ENCODE measurements at places on chromosomes 5 and 9.

- no peak for DNase-seq
These were observed 80.6 kb upstream of the POU5F2 start for GRCh38 chr5:93821891-93822415.

- no peak for DNase-seq
These were observed 385.2 kb upstream of the KLF4 start for GRCh38 chr9:107874591-107875369.

- DNase-seq: no peak
These were observed 1.7 kb upstream of the GBGT1 start for GRCh38 chr9:133165452-133165730.

DNA sequence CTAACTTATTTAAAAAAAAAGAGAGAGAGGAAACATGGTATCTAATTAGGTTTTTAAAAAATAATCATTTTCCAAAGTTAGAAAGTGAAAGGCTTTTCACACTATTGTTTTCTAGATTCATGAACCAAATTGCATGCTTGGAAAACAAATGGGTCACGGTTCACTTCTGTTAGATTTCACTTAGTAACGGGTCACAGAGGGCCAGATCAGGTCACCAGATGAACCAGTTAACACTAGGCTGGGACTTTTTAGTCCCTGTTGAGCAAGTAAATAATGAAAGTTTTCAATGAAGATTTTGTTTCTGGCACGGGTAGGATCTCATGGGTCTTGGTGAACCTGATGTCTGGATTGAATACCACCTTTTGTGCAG, 207.2 kb upstream of the RFX3 start:
- no peak for DNase-seq

DNA sequence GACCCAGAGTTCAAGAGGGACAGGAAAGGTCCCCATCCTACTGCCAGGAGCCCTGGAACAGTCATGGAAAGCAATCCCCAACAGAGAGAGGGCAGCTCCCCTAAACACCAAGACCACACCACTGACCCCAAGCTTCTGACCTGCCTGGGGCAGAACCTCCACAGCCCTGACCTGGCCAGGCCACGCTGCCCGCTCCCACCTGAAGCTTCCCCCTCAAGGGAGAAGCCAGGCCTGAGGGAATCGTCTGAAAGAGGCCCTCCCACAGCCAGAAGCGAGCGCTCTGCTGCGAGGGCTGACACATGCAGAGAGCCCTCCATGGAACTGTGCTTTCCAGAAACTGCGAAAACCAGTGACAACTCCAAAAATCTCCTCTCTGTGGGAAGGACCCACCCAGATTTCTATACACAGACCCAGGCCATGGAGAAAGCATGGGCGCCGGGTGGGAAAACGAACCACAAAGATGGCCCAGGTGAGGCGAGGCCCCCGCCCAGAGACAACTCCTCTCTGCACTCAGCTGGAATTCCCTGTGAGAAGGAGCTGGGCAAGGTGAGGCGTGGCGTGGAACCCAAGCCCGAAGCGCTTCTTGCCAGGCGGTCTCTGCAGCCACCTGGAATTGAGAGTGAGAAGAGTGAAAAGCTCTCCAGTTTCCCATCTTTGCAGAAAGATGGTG, 31.6 kb downstream of the CD180 start:
- DNase-seq: no peak

DNA sequence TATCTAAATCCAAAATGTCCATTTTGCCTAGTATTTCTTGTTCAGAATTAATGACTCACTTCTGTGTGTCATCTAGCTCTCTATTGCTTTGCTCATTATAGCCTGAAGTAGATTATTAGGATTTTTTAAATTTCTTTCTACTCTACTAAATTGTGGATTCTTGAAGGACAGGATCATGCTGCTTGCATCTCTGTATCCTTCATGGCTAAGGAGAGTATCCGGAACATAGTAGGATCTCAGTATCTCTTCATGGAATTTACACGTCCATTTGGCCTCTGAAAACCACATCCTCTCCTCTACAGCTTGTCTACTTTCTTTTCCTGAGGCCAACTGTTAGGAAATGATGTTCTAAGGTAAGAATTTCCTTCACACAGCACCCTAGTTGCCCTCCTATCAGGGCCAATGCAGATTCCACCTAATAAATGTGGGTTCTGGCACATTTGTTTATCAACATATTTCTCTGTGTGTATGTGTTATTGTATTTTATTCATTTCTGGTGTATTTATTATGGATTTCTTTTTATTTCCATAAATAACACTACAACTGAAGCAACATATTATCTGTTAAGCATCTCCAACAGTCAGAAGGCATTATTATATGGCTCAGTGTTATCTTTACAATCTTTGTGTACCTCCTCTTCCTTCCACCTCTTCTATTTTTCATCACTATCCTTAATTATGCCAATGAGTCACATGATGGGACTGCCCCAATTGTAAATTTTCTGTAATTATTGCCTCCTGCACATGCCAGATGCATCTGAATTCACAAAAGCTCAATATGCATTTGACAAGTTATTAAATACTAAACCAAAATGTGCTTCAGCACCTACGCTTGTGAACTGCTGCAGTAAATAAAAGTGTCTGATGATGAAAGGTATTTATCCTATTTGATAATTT, 557.8 kb upstream of the TLE4 start:
- DNase-seq: no peak

- DNase-seq: no peak
These were observed 82.4 kb downstream of the SH3RF2 start for GRCh38 chr5:146018514-146019375.

GRCh38 chr9:91150998-91151717, 210.6 kb downstream of the AUH start:
- peak; percentile 83 for DNase-seq

- no peak for DNase-seq
These were observed 119.6 kb downstream of the SEC61B start for GRCh38 chr9:99341686-99342085.
